Fibroblast of skin of left biceps (primary cell): ENCODE measurements at places on chromosomes 5 and 9.

- DNase-seq = no peak
These were observed 8.4 kb downstream of the TGFBI start for GRCh38 chr5:136037001-136037705.

DNA sequence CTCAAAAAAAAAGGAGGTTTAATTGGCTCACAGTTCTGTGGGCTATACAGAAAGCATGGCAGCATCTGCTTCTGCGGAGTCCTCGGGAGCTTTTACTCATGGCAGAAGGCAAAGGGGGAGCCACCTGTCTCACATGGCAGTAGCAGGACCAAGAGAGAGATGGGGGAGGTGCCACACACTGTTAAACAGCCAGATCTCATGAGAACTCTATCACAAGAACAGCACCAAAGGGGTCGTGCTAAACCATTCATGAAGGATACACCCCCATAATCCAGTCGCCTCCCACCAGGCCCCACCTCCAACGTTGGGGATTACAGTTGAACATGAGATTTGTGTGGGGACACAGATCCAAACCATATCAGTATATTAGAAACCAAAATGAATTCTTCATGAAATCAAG, 28.3 kb upstream of the CXXC5 start:
- no peak for DNase-seq

DNA sequence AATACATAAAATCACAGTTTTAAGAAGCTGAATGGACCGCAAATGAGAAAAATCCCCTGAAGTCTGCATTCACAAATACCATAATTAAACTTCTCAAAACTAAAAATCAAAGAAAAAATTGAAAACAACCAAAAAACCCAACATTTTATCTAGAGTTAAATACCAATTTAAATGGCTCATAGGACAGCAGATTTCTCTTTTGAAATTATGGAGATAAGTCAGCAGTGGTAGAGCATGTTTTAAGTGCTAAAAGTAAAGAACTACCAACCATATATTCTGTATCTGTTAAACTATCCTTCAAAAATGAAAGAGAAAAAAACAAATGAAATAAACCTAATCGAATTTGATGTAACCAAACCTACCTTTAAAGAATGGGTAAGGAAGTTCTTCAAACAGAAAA, 862.8 kb downstream of the TAF11L14 start:
- no peak for DNase-seq

DNA sequence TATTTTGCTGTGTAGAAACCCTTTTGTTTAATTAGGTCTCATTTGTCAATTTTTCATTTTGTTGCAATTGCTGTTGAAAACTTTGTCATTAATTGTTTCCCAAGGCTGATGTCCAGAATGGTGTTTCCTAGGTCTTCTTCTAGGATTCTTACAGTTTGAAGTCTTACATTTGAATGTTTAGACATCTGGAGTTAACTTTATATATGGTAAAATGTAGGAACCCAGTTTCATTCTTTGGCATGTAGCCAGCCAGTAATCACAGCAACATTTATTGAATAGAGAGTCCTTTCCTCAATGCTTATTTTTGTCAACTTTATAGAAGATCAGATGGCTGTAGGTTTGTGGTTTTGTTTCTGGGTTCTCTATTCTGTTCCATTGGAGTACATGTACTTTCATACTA, 1290.8 kb upstream of the CDH9 start:
- DNase-seq = peak; percentile 50

GRCh38 chr5:124444147-124444775, 302.2 kb downstream of the ZNF608 start:
- DNase-seq = no peak

DNA sequence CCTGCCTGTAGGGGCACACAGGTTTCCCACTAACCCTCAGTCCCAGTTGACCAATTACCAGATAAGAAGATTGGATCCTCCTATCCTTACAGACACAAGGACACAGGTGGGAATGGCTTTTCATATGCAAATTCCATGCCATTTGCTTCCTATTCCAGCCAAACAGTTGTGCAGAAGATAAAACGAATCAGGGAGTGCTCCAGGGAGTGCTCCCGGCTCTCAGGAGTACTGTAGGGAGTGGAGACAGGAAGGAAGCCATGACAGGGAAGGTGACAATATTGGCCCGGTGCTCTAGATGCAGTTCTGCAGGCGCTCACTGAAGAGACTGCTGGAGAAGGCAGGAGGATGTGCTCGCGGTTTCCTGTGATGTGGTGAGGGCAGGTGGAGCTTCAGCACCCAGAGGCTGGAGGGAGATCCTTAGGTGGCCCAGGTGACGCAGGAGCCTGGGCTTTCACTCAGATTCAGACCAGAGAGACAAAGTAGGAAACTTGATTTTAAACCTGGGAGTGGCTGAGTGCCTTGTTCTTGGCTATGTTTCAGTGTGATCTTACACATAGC, 260.0 kb downstream of the AUH start:
- DNase-seq = no peak

DNA sequence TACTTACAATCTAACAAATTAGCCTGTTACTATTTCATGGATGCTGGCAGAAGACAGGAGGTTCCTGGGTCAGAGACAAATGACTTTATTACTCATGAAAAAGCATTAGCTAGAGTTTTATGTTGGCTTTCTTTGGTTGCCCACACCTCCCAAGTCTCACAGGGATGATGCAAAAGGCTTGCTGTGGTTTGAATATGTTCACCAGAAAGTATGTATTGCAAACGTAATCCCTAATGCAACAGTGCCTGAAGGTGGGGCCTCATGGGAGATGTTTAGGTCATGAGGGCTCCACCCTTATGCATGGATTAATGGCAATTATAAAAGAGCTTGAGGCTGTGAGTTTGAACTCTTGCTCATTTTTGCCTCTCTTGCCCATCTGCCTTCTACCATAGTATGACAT, 28.5 kb downstream of the DPYSL3 start:
- peak; percentile 62 for DNase-seq

DNA sequence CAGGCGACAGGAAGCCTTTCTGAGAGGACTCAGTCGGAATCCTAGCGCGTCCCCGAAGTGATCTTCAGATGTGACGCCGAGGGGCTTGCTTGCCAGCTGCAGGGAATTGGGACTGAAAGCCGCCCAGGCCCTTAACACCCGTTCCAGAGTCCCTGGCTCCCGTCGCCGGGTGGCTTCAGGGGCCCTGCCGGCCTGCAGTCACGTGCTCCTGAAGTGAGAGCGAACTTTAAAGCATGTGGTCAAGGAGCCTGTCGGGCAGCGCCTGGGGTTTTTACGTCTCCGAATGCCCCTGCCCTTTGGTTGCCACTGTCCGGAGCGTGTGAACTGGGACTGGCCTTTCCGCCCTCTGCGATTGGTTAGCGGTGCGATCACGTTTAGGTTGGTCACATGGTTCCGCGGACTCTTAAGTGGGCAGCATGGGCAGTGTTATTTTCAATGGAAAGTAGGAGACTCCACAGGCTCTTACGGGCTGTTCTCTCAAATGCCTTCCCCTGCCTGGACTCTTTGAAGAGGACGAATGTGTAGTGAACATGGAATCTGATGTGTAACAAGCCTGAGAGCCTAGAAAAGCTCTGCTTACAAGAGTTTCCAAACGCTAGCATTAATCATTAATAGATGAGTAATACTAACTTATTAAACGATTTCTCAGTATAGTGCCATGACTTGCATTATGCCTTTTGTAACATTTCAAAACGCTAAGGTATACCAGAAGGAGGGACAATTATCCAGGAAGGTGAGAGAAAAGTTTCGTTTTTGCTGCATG, 1.9 kb downstream of the VLDLR start:
- DNase-seq = no peak
